ENCODE measurements at places on chromosomes 16 and 17. TPM values are rescaled to one million over a fixed set of nuclear protein-coding genes. Genes with fewer than 3 reads are reported as not detected.
A peak's percentile ranks its signal among the peaks of the same experiment; 100 is the strongest.

- no peak overlapping the region for H3K27ac ChIP-seq
- peaks cover 2% of the 10 kb centered on the region for H3K27me3 ChIP-seq
- no peak overlapping the region for H3K4me3 ChIP-seq
- peaks cover 32% of the 10 kb centered on the region for H3K4me1 ChIP-seq
- peaks cover 16% of the 10 kb centered on the region for H3K36me3 ChIP-seq
- DNase-seq = no peak
These were observed 16.4 kb downstream of the CDK5RAP3 start for GRCh38 chr17:47987240-47987835.

DNA sequence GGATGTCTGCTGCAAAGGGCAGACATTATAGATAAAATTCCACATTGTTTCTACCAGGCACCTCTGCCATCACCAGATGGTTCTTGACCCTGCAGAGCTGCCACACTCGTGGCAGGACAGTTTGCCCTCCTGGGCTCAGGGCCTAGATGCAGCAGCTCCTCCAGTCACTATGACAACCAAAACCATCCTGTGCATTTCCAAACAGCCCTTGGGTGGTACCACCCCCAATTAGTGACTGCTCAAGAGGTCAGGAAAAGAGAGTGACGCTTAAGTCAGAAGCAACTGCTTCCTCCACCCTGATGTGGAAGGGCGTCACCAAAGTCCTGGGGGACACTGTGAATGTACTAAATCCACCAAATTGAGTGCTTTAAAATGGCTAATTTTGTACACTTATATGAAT is 109.2 kb downstream of the C16orf95 start:
- no peaks in the 10 kb centered on the region for H3K36me3 ChIP-seq
- peaks cover 8% of the 10 kb centered on the region for H3K27me3 ChIP-seq
- no peak for DNase-seq
- no peak overlapping the region for H3K4me3 ChIP-seq
- H3K4me1 ChIP-seq = no peaks in the 10 kb centered on the region
- H3K27ac ChIP-seq = no peak overlapping the region

DNA sequence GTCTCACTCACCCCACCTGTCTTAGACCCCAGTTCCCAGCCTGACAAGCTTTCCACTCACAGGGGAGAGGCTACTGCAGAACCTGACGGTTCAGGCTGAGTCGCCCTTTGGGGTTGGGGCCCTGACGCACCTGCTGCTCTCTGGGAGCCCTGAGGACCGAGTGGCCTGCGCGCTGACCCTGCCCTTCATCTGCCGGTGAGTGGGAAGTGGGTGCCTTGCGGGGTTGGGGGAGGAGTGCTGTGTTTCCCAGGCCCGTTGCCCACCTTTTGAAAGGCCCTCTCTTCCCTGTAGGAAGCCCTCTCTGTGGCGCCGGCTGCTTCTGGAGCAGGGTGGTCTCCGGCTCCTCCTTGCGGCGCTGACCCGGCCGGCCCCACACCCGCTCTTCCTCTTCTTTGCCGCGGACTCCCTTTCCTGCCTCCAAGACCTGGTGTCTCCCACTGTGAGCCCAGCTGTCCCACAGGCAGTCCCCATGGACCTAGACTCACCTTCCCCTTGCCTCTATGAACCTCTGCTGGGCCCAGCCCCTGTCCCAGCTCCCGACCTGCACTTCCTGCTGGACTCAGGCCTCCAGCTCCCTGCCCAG is 6.1 kb upstream of the TGFB1I1 start:
- peak overlapping the region; percentile 25 for H3K27ac ChIP-seq
- no peak overlapping the region for H3K4me3 ChIP-seq
- peaks cover 3% of the 10 kb centered on the region for H3K27me3 ChIP-seq

- no peak for DNase-seq
- peaks cover 25% of the 10 kb centered on the region for H3K36me3 ChIP-seq
- H3K27ac ChIP-seq = peak overlapping the region; percentile 85
- peak overlapping the region; percentile 57 for H3K4me3 ChIP-seq
These were observed 207.4 kb downstream of the RPTOR start for GRCh38 chr17:80751946-80752581.

- DNase-seq = no peak
- H3K27me3 ChIP-seq = no peaks in the 10 kb centered on the region
- H3K36me3 ChIP-seq = peaks cover 1% of the 10 kb centered on the region
- H3K27ac ChIP-seq = no peak overlapping the region
- H3K4me3 ChIP-seq = peak overlapping the region; percentile 22
These were observed 25.3 kb downstream of the ZNF778 start for GRCh38 chr16:89242795-89243200.

GRCh38 chr17:70624211-70624610 is 454.9 kb downstream of the KCNJ2 start:
- H3K4me3 ChIP-seq = no peak overlapping the region
- no peak for DNase-seq
- H3K4me1 ChIP-seq = no peaks in the 10 kb centered on the region
- no peaks in the 10 kb centered on the region for H3K27me3 ChIP-seq

The IL4R gene
- 215 TPM for total RNA-seq

The KRTAP4-9 gene
- not detected for total RNA-seq

The CCDC154 gene
- total RNA-seq = 6.1 TPM

- no peaks in the 10 kb centered on the region for H3K36me3 ChIP-seq
- H3K27ac ChIP-seq = no peak overlapping the region
- no peak overlapping the region for H3K4me3 ChIP-seq
- H3K27me3 ChIP-seq = no peaks in the 10 kb centered on the region
These were observed 14.7 kb downstream of the CA7 start for GRCh38 chr16:66858740-66859396.

DNA sequence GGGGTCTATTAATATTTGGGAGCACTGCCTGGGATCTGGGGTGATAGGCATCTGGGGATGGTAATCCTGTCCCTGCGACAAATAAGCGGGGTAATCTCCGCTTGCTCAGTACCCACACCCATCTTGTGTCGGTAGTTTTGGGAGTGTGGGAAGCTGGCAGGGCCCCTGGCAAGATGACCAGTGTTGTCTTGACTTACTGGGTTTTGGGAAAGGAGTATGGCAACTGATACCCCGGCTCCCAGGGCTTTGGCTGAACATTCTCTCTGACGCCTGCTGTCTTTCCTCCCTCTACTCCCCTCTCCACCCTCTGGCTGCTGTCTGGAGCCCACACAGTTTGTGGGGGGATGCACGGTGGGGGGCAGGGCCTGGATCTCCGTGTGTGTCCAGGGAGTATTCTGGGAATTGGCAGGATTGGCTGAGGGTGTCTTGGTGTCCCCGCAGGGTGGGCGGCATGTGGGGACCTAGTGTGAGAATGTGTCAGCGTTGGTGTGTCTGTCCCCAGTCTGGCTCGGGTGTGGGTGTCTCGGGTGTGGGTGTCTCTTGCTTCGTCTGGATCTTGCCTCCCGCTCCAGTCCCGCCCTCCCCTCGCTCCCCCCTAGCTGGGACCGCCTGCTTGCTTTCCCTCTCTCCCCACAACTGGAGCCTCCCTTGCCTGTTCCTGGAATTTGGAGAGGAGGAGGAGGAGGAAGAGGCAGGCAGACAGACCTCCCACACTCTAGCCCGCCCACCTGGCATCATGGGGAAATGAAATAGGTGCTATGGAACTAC is 12.0 kb downstream of the RARA start:
- H3K27ac ChIP-seq = peak overlapping the region; percentile 98
- peaks cover 65% of the 10 kb centered on the region for H3K4me1 ChIP-seq
- peak; percentile 41 for DNase-seq
- H3K4me3 ChIP-seq = peak overlapping the region; percentile 99
- H3K27me3 ChIP-seq = no peaks in the 10 kb centered on the region

- no peaks in the 10 kb centered on the region for H3K36me3 ChIP-seq
- H3K27me3 ChIP-seq = no peaks in the 10 kb centered on the region
- DNase-seq = no peak
- no peak overlapping the region for H3K4me3 ChIP-seq
- H3K4me1 ChIP-seq = peaks cover 5% of the 10 kb centered on the region
These were observed 88.1 kb downstream of the DNAH17 start for GRCh38 chr17:78488867-78489634.

DNA sequence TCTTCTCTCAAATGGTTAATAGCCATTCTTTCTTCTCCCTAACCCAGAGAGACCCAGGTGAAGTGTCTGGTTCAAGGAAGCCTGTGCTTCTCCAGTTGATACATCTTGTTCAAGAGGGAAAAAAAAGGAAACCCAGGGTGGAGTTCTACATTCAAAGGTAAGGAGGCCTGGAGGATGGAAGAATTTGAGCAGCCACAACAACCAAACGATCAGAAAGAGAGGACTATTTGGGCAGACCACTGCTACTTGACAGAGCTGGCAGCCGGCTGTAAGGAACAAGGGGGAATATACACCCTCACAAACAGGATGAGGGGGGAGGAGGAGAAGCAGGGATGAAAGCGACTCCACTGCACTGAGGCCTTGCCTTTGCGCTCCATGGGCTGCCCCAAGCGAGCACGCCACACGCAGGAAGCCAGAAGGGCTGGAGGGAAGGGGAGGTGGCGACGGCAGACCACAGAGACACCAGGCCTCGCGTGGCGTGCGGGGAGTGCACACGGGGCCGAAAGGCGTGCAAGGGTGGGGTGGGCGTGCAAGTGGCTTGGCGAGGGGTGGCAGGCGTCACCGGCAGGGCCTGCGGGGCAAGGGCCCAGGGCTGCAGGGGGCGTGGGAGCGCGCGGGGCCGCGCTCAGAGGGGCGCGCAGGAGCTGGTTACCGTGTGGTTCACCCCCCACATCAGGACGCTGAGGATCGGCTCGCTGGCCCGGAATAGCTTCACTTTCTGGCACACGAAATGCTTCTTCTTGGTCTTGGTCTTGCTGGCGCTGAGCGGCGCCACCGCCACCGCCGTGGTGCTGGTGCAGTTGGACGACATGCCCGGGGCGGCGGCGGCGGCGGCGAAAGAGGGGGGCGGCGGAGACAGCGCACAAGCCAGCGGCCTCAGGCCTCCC is 499 bp downstream of the PIP4K2B start:
- H3K27me3 ChIP-seq = no peaks in the 10 kb centered on the region
- H3K27ac ChIP-seq = peak overlapping the region; percentile 93
- peaks cover 23% of the 10 kb centered on the region for H3K36me3 ChIP-seq

GRCh38 chr16:25224731-25225319 is 8.1 kb downstream of the AQP8 start:
- H3K4me1 ChIP-seq = peaks cover 6% of the 10 kb centered on the region
- no peak for DNase-seq
- no peak overlapping the region for H3K4me3 ChIP-seq

DNA sequence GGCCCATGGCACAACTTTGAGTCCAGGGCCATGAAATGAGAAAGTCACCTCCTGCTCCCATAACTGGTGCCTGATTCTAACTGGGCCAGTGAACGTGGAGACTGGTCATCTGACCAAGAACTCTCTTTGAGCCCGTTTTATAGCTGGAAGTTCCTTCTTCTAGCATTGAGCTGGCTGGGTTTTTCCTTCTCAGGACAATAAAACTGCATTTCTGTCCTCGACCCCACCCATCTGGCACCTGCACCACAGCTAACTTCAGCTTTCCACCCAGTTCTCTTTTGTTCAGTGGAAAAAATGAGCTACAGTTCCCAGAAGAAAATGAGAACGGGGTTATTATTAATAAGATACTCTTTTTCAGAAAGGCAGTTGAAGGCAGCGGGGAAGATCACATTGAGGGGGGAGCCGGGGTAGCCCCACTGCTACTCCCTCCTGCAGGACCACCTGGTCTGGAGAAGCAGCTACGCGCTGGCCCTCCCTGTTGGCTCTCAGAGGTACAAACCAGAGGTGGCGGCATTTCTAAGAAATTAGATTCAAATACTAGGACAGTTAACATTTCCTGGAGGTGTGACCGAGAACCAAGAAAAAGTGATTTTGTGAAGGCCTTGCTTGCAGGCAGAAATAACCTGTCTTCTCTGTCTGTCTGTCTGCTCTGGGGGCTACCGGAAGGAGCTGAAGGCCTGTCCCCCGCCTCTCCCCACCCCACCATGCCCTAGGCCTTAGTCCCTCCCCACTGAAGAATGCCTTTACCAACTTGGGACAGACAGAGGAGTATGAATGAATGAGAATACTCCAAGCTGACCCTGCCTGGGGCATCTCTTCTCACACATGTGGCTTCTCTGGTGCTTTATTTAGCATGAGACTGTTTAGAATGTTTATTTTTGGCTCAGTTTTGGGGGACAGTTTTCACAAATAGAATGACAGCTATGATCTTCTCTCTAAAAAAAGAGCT is 123.9 kb downstream of the XYLT1 start:
- H3K27ac ChIP-seq = peak overlapping the region; percentile 94
- peaks cover 80% of the 10 kb centered on the region for H3K4me1 ChIP-seq
- peaks cover 26% of the 10 kb centered on the region for H3K36me3 ChIP-seq
- DNase-seq = peak; percentile 67
- H3K27me3 ChIP-seq = no peaks in the 10 kb centered on the region

- H3K27ac ChIP-seq = no peak overlapping the region
- H3K4me3 ChIP-seq = no peak overlapping the region
- no peak for DNase-seq
- H3K4me1 ChIP-seq = no peaks in the 10 kb centered on the region
- no peaks in the 10 kb centered on the region for H3K36me3 ChIP-seq
These were observed 27.1 kb downstream of the CACNA1G start for GRCh38 chr17:50587571-50587970.

The SOST gene
- not detected for total RNA-seq

The OTOP3 gene
- total RNA-seq = not detected

DNA sequence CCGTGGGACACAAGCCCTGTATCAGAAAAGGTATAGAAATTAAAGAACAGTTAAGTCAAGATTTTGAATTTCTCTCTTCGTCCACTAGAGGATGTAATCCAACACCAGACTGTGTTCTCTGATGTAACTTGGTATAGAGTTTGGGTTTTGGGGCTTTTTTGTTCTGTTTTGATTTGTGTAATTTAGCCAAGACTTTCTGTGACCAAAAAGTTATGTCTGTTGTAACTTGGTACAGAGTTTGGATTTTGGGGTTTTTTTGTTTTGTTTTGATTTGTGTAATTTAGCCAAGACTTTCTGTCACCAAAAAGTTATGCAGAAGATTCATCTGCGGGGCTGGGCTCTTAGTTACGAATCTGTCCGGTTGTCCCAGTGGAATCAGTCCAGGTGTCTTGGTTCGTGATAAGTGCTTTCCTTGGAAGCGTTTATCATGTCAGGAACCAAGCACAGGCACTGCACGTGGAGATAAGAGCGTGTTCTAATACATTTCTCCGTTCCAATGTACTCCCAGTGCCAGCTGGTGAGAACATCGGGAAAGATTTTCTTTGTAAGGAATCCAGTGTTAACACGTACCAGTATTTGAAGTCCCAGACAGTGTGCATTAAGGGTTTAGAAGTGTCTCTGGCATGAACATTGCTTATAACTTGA is 44.1 kb upstream of the SEC14L1 start:
- H3K27ac ChIP-seq = peak overlapping the region; percentile 73
- DNase-seq = no peak
- H3K4me1 ChIP-seq = peaks cover 41% of the 10 kb centered on the region
- peaks cover 28% of the 10 kb centered on the region for H3K36me3 ChIP-seq
- H3K4me3 ChIP-seq = no peak overlapping the region
- no peaks in the 10 kb centered on the region for H3K27me3 ChIP-seq

DNA sequence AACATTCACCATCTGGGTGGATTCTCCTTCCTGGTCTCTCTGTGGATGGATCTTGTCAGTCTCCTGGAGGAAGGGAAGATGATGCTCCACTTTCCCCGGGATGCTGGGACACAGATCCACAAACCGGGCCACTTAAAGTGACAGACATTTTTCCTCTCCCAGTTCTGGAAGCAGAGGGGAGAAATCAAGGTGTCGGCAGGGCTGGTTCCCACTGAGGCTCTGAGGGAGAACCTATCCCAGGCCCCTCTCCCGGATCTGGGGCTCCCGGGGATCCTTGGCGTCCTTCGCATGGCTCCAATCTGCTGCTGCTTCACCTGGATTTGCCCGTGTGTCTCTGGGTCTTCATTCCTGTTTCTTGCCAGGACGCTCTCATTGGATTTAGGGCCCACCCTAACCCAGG is 263.1 kb upstream of the TNRC6C start:
- H3K4me3 ChIP-seq = no peak overlapping the region
- H3K36me3 ChIP-seq = no peaks in the 10 kb centered on the region
- peaks cover 29% of the 10 kb centered on the region for H3K27me3 ChIP-seq
- H3K27ac ChIP-seq = no peak overlapping the region
- peaks cover 21% of the 10 kb centered on the region for H3K4me1 ChIP-seq
- DNase-seq = no peak

Measured in activated naive CD8-positive, alpha-beta T cell treated with anti-CD3 and anti-CD28 coated beads, Interleukin-2, amount 10 ng/mL, durations not matched to agents 7 days and 5 days (primary cell).